ENCODE measurements at places on chromosomes 5 and 9. TPM values are rescaled to one million over a fixed set of nuclear protein-coding genes. Genes with fewer than 3 reads are reported as not detected.

- DNase-seq, result no peak
Measured at GRCh38 chr5:124738681-124739633, 7.5 kb downstream of the ZNF608 start.

DNA sequence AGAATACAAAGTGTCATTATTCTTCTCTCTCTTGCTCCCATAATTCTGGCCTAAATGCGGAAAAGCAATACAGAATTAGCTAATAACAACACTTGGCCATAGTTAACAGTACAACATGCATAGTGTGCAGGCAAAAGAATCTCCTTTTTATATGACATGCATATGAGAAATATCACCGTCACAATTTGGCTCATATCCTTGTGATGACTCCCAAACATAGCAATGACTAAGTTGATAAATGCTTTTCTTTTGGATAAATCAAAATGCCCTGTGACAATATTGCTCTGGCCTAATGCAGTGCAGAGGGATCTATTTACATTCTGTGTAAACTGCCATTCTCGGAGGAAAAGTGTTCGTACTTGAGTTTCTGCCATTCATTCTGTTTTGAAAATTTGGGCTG is 121.9 kb upstream of the GHR start:
- DNase-seq, result no peak

- DNase-seq, result no peak
Measured at GRCh38 chr9:128716581-128717254, 7.2 kb downstream of the ZDHHC12 start.

- no peak for DNase-seq
Measured at GRCh38 chr9:28922891-28923290, 1349.6 kb upstream of the C9orf72 start.

DNA sequence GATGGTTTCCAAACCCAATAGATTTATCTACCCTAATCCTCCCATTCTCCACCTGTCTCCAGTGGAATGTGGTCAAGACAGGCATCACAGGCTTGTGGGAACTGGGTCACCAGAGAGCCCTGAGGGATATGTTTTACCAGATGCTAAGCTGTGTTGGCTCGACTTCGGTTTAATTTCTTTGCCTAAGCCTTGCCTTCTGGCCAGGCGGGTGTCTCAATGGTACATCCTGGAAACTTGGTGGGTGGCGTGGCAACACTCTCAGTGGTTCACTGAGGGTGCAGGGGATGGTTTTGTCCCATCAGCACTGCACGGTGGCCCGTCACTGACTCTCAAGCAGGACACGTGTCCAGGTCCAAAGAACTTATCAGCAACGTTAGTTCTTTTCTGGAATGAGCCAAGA is 192.2 kb downstream of the TENT4A start:
- no peak for DNase-seq

ARHGEF28 gene
- total RNA-seq, result not detected

GRCh38 chr5:10733426-10733825 is 27.6 kb downstream of the DAP start:
- no peak for DNase-seq

CARD19 gene
- total RNA-seq, result 44.0 TPM

ZBTB34 gene
- total RNA-seq, result 7.0 TPM

DNA sequence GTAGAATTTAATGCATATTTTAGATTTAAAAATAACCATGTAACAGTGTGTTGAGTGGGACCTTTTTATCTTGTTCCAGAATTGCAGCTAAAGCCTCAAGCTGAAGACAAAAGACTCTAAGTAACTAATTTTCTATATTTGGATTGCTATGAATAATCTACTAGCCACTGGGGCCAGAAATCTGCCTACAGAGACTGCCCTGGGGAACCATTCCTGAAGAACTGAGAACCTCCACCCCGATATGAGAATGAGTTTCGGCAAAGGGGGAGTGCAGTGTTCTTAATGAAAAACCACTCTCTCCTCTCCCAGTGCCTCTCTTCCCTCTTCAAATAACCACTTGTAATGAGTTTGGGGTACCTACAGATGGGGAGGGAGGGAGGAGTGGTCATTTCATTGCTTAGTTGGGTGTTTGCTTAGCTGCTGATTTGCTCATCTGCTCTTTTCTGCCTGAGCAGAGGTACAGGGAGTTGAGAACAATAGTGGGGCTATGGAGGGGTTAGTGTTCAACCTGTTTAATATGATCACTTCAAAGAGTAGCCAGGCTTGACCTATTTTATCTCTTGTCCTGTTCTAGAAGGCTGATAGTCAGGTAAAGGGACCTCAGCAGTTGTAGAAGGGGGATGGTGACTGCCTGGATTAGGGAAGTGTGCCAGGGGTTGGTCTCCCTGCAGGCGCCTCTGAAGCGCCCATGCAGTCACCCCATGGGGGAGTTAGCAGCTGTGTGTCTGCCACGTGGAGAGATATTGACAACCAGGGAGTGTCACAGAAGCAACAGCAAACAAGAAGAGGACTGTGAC is 47.7 kb downstream of the ATG10 start:
- peak; percentile 46 for DNase-seq

DNA sequence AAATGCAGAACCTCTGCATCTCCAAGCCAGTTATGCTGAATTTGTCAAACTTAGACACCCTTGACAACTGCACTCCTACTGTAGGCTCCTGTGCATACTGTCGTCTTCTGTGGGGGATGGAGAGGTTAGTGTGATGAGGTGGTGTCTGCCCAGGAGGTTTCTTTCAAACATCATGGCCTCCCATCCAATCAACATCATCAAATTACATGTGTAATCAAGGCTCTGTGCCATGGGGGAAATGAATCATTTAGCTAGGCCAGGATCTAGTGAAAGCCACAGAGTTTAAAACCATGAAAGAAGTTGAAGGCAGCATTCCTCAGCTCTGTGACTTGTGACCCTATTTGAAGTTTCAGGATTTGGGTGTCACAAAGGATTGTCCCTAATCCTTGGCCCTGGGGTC is 240.6 kb downstream of the MARCHF11 start:
- no peak for DNase-seq

- DNase-seq, result no peak
Measured at GRCh38 chr5:36108758-36109460, 42.2 kb upstream of the UGT3A2 start.

DNA sequence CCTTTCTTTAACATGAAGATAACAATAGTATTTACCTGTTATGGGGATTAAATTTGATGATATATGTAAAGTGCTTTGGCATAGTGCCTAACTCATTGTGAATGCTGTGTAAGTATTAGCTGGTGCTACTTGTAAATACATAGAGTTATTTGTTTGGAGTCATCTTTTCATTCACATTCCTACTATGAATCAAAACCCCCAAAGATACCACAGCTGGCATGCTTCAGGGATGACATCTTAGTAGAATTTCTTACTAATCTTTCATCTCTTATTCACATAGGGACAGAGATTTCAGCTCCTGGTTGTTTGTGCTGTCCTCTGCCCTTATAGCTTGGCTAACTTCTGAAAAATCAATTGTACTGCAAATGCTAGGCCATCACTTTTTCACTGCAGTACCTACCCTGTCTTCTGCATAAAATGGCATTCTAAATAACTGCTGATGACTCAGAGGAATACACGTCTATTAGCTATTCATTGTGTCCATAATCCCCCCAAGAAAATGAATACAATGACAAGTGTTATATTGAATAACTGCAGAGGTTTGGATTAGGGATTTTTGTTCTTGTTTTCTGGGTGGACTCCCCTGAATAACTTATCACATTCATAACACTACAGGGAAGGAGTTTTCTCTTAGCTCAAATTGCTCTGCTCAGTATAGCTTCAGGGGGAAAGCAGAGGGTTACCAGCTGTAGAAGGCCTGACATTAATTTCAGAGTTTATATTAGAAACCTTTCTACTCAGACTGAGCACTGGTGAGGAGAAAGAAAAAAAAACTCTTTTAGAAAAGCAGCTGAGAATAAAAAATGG is 192.2 kb upstream of the C9orf72 start:
- no peak for DNase-seq

DNA sequence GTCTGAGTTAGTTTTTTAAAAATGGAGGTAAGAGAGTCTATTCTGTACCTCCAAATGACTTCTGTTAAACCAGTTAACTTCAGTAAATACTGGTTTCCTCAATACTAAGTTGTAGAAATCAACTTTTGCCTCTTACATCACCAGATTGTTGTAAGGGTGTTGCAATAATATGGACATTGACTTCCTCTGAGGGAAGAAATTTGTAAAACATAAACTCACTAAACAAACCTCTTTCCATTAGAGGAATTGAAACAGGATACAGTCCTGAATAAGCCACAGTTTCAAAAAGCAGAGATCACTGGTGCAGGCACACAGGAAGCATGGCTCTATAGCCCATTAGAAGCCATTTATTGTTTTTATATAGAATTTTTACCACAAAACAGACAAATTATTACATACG is 32.7 kb upstream of the SLCO6A1 start:
- no peak for DNase-seq

DNA sequence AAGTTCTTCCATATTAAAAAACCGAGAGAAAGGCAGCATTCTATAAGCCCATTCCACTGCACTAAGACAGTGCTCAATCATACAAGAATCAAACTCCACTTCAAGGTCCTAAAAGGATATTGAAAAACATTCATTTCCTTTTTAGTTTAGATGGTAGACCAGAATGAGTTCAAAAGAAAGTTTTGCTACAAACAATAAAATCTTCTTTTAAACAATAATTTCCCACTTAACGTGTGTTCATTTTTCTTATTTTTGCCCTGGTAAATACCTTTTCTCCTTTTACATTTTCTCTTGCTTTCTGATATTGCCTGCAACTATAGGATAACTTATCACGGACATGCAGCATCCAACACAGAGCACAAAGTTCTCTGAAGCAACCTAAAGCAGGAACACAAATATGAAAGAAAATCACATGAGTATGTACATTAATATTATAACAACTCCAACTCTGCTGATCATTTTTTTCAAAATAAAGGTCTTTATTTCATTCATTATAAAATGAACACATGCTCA is 61.7 kb downstream of the CPLANE1 start:
- DNase-seq, result no peak

IL13 gene
- total RNA-seq, result 231 TPM

DNA sequence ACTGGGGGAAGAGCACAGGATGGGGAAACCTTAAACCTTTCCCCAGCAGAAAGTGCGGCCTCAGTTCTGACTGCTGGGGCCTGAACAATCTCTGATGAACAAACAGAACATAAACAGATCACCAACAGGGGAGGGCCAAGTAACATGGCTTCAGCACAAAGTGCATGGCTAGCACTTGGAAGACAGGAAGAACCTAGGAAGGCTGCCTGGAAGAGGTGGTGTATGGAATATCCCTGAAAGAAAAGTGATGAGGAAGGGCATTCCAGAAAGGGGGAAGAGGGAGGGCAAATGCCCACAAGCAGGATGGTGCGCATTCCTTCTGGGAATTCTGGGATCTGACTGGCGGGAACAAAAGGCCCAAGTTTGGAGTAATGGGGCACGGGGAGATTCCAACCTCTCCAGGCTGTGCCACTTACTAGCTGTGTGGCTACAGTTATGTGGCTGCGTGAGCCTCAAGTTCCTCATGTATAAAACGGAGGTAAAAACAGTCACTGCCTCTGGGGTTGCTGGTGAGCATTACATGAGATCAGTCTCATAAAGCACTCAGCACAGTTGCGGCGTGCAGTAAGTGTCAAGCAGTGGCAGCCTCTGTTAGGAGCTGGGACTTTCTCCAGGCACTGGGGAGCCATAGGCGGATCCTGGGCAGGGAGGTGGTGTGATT is 1.6 kb downstream of the PDGFRB start:
- DNase-seq, result peak; percentile 65

NMUR2 gene
- total RNA-seq, result not detected

DNA sequence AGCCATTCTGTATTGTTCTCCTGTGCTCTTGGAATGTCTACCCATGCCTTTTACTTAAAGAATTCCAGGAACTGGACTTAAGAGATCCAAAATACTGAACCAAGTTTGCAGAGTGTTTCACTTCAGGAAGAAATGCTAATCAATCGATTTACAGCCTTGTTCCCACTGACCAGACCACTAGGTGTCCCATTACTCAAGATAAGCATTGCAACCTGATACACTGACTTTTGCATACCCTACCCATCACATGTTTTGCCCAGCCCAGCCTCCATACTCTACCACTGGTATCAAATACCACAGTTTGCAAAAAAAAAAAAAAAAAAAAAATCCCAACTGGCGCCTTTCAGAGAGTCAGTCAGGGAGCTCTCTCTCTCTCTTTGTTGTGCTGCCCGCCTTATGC is 550.8 kb downstream of the CDH9 start:
- no peak for DNase-seq

- DNase-seq, result peak; percentile 56
Measured at GRCh38 chr5:58462154-58462553, 2.3 kb upstream of the PLK2 start.

LPCAT1 gene
- 93.2 TPM for total RNA-seq

DNA sequence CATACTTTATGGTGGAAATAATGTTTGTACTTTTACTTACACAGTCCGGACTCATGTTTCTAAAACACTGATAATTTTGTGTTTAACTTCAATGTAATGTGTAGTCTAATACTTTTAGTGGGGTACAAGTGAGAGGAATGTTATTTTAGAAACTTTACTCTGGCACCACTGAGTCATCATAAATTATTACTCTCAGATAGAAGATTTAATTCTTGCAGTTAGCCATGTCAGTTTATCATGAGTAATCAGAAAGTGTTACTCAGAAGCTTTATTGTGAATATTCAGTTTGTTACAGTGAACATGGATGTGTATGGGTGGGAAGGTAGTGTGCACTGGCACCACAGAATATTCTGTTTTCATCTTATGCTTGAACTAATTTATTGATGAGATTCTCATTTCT is 20.0 kb downstream of the OGN start:
- no peak for DNase-seq
